Stimulated activated naive CD8-positive, alpha-beta T cell treated with anti-CD3 and anti-CD28 coated beads, Interleukin-15, Interleukin-2, amounts not matched to agents 100 U/mL and 50 U/mL, for 24 hours (primary cell): ENCODE measurements at places on chromosomes 1 and 21.
A peak's percentile ranks its signal among the peaks of the same experiment; 100 is the strongest.

- no peak for DNase-seq
Measured at GRCh38 chr21:43190544-43190943, 21.7 kb downstream of the CRYAA start.

DNA sequence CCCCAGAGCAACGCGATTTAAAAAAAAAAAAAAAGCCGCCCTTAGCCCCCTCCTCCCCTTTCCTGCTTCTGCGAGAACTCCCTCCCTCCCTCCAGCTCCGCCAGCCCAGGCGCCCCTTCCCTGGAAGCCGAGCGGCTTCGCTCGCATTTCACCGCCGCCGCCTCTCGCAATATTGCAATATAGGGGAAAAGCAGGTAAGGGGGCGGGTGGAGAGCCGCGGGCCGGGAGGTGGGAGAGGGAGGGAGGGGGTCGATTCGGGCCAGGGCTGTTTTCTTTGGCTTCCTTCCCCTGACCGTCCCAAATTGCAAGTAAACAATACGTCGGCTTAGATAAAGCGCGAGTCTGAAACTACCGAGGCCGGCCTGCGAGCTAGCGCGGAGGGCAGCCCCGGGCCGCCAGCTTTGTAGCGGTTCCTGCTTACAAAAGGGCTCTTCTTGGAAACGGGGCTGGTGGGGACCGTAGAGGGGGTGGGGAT is 408 bp downstream of the LMO4 start:
- peak; percentile 59 for DNase-seq

DNA sequence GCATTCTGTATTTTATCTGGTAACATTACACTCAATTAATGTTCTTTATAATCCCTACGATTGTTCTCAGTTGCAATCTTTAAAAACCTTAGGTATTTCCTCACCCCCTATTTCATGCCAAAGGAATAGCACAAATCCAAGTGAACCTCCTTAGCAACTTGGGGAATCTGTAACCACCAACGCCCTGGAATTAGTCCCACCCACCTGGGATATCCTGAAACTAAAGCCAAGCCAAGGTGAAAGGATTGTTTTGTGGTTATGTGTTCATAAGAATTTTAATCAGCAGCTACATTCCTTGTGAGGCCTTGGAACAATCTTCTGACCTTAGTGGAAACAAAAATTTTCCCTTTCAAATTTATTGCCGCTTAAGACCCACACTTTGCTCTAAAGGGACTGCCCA is 908.7 kb downstream of the TTLL7 start:
- no peak for DNase-seq

GRCh38 chr1:1020415-1021009 is 592 bp downstream of the AGRN start:
- DNase-seq = peak; percentile 55

DNA sequence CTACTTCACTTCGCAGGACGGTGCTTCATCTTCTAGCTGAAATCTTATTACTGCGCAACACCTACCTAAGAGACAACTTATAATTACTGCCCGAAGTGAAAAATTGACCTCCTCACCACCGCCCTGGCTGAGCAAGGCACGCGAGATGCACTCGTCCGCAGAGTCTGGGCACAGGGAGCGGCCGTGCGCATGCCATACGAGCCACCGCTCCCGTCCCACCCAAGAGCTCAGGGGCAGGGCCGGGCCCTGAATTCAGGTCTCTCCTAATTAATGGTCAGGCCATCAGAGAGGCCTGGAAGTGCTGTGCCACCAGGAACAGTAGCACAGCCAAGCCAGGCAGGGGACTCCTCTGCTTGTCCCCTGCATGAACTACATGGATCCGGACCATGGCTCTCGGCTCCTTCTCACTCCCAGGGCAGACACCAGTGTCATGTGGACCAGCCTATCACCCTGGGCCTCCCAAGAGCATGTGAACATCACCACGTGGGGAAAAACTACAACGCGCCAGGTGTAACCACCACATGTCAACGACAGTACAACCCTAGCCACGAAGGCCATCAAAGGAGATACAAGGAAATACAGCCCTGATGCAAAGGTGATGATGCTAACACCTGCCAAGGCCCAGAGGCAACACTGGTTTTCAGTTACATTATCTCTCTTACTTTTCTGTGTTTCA is 11.5 kb downstream of the RIPK4 start:
- DNase-seq = no peak

DNA sequence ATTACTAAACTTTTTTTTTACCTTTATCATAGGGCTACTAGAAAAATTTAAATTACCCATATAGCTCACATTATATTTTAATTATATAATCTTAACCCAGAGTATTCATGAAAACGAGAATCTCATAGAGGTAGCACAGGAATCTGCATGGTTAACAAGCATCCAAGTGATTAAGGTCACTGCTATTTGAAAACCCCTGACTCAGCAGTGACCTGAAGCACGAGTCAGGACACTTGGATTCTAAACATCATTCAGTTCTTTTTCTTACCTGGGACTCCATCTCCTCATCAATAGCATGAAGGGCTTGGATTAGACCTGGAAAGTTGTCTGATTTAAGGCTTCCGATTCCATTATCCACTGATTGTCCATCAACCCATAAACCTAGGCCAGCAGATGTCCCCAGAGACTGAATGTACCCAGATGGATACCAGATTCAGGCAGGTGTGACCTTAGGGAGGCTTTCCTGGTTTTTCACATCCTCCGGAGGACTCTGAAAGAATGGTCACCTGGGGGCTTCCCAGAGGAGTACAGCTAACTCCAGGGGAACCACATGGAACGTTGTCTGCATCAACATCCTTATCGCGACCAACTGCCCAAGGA is 174.3 kb downstream of the SETD4 start:
- no peak for DNase-seq

GRCh38 chr1:70635868-70636267 is 224.8 kb downstream of the CTH start:
- no peak for DNase-seq

DNA sequence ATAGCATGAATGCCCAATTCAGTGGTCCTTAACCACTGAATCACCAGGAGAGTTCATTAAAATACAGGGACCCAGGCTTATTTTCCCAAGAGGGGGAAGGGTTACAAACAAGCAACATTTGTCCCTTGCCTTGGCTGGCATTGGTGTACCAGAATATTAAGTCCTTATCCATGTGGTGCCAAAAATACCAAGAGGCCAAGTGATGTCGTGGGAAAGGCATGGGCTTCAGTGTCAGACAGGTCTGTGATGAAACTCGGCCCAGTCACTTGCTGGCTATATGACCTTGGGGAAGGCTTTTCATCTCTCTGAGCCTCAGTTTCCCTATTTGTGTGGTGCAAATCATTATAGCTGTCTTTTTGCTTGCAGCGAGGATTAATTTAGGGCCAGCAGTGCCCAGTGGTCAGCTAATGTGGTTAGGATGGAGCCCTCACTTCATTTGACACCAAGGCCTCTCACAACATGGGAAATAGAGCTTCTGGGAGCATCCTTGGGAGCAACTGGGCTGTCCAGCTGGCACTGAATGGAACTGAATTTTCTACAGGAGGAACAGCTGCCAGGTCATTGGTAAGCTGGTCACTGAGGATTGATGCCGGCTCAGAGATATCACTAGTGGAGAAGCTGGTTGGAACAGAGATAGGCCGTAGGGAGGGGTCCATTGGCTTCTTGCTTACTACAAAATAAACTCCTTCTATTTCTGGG is 77.2 kb upstream of the PPP2R5A start:
- DNase-seq = no peak

- DNase-seq = peak; percentile 29
Measured at GRCh38 chr1:230186003-230186863, 119.2 kb downstream of the GALNT2 start.

GRCh38 chr1:20322081-20322824 is 31.6 kb downstream of the VWA5B1 start:
- no peak for DNase-seq

DNA sequence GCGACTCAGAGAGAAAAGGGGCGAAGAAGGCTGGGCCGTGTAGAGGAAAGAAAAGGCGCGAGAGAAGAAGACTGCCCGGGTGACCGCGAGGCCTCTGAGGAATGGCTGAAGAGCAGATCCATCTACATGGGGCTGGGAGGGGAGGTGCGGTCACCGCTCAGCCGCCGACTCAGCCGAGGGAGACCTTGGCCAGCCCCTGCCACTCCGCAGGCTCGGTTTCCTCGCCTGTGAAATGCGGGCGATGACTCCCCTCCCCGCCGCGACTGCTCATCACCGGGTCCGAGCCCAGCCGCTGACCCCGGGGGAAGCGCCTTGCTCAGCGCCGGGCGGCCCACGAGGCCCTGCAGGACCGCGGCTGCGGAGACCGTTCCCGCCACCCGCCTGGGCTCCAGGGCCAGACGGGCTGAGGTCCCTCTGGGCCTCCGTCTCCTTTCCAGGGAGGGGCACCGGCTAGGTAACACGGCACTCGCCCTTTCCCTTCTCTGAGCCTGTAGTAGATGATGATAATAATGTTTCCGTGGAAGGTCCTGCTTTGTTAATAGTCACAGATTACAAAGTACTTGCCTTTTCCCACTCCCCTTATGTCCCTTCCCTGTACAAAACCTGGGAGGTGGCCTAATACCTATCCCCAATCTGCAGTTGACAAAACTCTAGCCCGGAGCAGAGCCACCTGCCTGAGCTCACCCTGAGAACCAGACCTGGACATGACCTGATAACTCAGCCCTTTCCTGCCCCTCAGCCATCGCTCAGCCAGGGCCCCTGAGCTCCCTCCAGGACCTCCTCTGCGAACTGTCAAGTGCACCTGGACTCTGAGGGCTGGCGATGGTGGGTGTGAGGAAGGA is 1.6 kb upstream of the BSND start:
- no peak for DNase-seq

GRCh38 chr1:38183096-38183495 is 136.5 kb upstream of the POU3F1 start:
- DNase-seq = no peak

- DNase-seq = no peak
Measured at GRCh38 chr1:31027693-31028526, 37.6 kb downstream of the PUM1 start.

DNA sequence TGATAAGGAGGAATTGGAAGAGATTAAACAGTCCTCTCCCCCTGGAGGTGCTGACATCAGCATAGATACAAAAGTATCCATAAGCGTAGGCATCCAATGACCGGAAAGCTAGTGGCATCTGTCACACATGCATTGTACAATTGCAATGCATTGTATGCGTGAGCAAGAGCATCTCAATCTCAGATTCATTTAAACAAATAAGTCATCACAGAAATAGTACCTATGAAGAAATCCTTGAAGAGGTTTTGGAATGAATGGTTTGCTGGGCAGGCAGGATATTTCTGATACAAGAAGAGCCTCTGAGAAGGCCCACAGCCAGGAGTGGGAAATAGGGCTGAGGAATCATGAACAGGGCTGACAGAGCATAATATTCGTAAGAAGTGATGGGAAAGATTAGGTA is 88.9 kb upstream of the ABCD3 start:
- DNase-seq = no peak

DNA sequence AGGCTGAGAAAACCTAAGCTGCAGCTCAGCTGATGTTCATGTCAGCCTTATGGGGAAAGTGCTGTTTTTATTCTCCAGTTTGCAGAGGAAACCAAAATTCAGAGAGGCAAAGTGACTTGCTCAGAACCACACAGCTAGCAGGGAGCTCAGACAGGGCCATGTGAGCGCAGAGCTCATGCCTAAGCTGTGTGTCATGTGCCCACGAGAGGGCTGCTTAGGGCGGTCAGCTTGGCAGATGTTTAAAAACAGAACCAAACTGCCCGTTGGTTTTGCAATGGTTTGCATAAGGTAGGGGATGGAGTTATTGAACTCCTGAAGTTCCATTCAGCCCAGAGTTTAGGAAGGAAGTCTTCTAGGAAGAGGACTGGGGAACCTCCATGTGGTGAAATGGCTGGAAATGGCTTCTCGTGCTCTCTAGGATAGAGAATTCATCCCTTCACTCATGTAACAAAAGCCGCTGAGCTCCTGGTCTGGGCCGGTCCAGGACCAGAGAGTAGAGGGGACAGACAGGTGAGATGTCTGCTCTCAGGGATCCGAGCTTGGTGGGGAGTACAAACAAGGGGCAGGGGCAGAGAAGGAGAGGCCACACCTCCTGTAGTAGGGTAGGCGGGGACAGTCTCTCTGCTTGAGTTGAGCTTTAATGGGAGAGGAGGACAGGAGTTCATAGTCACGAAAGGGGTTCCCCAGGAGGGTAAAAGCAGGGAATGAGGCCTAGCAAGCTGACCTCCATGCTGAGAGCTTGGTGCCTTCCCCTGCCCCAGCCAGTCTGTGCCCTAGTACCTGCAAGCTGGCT is 46.9 kb downstream of the ARHGEF10L start:
- DNase-seq = no peak

DNA sequence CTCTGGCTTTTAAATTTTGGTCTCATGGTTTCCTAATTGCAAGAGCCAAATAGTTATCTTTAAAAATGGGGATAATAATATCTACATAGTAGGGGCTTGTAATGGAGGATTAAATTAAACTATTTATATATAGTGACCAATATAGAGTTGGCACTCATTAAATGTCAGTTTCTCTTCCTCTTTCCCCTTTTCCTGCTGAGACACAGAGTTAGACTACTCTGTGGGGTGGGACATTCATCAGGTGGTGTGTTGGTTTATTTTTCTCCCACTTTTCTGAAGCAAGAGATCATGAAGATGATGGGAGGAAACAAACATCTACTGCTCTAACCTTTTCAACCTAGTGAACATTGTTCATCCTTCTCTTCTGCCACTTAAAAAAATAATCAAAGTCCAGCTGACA is 17.3 kb upstream of the RAP1A start:
- DNase-seq = no peak

DNA sequence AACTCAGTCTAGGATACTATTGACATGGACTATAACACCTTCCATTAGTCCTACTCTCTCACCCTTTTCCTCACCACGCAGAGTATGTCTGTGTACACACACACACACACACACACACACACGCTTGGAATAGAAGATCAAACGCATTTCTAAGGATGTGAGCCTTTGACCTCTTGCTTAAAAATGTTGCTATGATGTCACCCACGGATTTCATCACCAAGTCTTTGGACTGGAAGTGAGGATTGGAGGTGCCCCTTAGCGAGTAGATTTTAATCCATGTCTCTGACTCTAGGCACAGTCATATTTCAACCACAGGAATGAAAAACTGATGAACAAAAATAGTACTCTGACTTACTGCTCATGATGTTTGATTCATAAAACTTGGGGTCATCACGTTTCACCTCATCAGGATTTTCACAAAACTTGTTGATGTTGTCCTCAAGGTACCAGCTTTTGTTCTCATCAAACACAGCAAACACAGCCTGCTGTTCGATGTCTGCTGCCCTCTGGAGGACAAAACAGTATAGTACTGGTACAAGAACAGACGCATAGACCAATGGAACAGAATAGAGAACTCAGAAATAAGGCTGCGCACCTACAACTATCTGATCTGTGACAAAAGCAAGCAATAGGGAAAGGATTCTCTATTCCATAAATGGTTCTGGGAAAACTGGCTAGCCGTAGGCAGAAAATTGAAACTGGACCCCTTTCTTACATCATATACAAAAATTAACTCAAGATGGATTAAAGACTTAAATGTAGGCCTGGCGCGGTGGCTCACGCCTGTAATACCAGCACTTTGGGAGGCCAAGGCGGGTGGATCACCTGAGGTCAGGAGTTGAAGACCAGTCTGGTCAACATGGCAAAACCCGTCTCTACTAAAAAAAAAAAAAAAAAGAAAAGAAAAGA is 39.9 kb downstream of the F5 start:
- peak; percentile 44 for DNase-seq
